ENCODE measurements at places on chromosomes 16 and 17. TPM values are rescaled to one million over a fixed set of nuclear protein-coding genes. Genes with fewer than 3 reads are reported as not detected.

- no peaks in the 10 kb centered on the region for H3K4me1 ChIP-seq
- no peaks in the 10 kb centered on the region for H3K27me3 ChIP-seq
- H3K4me3 ChIP-seq, result no peak overlapping the region
Measured at GRCh38 chr17:3906881-3907280, 9.4 kb downstream of the P2RX1 start.

DNA sequence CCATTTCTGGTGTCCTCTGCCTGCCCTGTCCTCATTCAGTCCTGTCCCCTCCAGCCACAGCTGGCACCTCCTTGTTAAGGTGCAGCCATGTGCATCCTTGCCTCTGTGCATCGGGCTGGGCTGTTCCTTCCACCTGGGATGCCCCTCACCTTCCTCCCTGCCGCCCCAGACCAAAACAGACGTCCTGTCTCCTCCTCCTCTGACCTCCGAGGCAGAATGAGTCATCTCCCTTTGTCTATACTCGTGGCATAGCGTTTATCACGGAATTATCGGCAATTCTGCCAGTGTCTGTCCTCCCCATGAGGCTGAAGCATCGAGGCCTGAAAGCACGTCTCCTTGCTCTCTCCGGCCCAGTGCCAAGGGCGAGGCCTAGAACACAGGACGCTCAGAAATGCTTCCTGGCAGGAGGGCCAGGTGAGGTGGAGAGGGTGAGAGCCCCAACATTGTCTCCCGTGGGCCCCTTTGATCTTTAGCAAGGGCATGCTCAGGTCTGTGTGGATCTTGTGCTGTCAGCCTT, 4.6 kb downstream of the RAI1 start:
- peak overlapping the region; percentile 71 for H3K27ac ChIP-seq
- DNase-seq, result peak; percentile 88
- no peaks in the 10 kb centered on the region for H3K27me3 ChIP-seq
- H3K4me3 ChIP-seq, result no peak overlapping the region
- no peaks in the 10 kb centered on the region for H3K36me3 ChIP-seq

- no peaks in the 10 kb centered on the region for H3K27me3 ChIP-seq
- H3K36me3 ChIP-seq, result no peaks in the 10 kb centered on the region
- H3K4me1 ChIP-seq, result no peaks in the 10 kb centered on the region
- H3K27ac ChIP-seq, result no peak overlapping the region
- no peak overlapping the region for H3K4me3 ChIP-seq
Measured at GRCh38 chr16:49622084-49622390, 233.9 kb downstream of the ZNF423 start.

- peak overlapping the region; percentile 85 for H3K4me3 ChIP-seq
- DNase-seq, result no peak
- H3K27me3 ChIP-seq, result no peaks in the 10 kb centered on the region
- peaks cover 35% of the 10 kb centered on the region for H3K4me1 ChIP-seq
Measured at GRCh38 chr16:9095171-9095570, 3.7 kb downstream of the HAPSTR1 start.

- H3K4me3 ChIP-seq, result no peak overlapping the region
- H3K27me3 ChIP-seq, result no peaks in the 10 kb centered on the region
- H3K4me1 ChIP-seq, result peaks cover 14% of the 10 kb centered on the region
- H3K27ac ChIP-seq, result no peak overlapping the region
- no peak for DNase-seq
Measured at GRCh38 chr17:72426321-72426720, 305.5 kb downstream of the SOX9 start.

- no peaks in the 10 kb centered on the region for H3K27me3 ChIP-seq
- no peak overlapping the region for H3K4me3 ChIP-seq
- peak; percentile 20 for DNase-seq
- H3K4me1 ChIP-seq, result no peaks in the 10 kb centered on the region
Measured at GRCh38 chr17:60971515-60972369, 294.1 kb downstream of the BCAS3 start.

GRCh38 chr17:57606111-57606875, 138.8 kb downstream of the CCDC182 start:
- H3K36me3 ChIP-seq, result no peaks in the 10 kb centered on the region
- H3K4me1 ChIP-seq, result peaks cover 29% of the 10 kb centered on the region
- H3K27ac ChIP-seq, result peak overlapping the region; percentile 0
- no peak for DNase-seq
- H3K27me3 ChIP-seq, result no peaks in the 10 kb centered on the region
- no peak overlapping the region for H3K4me3 ChIP-seq

- no peaks in the 10 kb centered on the region for H3K4me1 ChIP-seq
- no peak overlapping the region for H3K4me3 ChIP-seq
- H3K27ac ChIP-seq, result no peak overlapping the region
Measured at GRCh38 chr17:6352801-6353560, 81.9 kb downstream of the AIPL1 start.

GRCh38 chr17:7217113-7217987, 2.3 kb downstream of the DLG4 start:
- peak overlapping the region; percentile 31 for H3K27ac ChIP-seq
- H3K27me3 ChIP-seq, result no peaks in the 10 kb centered on the region
- peaks cover 14% of the 10 kb centered on the region for H3K4me1 ChIP-seq
- peaks cover 2% of the 10 kb centered on the region for H3K36me3 ChIP-seq
- no peak for DNase-seq

DNA sequence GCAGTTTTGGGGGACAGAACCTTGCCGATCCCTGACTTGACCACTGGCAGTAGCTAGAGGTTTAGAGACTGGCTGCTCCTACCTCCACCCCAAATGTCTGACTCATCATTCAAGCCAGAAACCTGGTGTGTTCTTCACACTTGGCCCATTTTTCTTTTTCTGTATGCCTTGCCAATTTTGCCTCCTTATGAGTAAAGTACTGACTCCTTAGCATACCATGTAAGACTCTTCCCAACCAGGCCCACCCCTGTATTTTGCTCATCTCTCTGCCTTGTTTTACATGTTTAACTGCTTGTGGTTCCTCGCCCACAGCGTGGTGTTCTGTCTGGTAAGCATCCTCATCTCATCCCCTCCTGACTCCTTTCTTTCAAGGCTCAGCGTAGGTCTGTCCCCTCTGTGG, 37.9 kb downstream of the NUP88 start:
- DNase-seq, result no peak
- peaks cover 46% of the 10 kb centered on the region for H3K36me3 ChIP-seq
- no peak overlapping the region for H3K27ac ChIP-seq
- no peak overlapping the region for H3K4me3 ChIP-seq

- H3K4me1 ChIP-seq, result no peaks in the 10 kb centered on the region
- H3K4me3 ChIP-seq, result no peak overlapping the region
- peaks cover 26% of the 10 kb centered on the region for H3K27me3 ChIP-seq
- H3K27ac ChIP-seq, result no peak overlapping the region
- H3K36me3 ChIP-seq, result no peaks in the 10 kb centered on the region
- no peak for DNase-seq
Measured at GRCh38 chr17:11238705-11239104, 2.3 kb upstream of the SHISA6 start.

GRCh38 chr17:41959336-41960095, 7.1 kb upstream of the CNP start:
- H3K36me3 ChIP-seq, result no peaks in the 10 kb centered on the region
- H3K4me3 ChIP-seq, result no peak overlapping the region
- DNase-seq, result no peak

DNA sequence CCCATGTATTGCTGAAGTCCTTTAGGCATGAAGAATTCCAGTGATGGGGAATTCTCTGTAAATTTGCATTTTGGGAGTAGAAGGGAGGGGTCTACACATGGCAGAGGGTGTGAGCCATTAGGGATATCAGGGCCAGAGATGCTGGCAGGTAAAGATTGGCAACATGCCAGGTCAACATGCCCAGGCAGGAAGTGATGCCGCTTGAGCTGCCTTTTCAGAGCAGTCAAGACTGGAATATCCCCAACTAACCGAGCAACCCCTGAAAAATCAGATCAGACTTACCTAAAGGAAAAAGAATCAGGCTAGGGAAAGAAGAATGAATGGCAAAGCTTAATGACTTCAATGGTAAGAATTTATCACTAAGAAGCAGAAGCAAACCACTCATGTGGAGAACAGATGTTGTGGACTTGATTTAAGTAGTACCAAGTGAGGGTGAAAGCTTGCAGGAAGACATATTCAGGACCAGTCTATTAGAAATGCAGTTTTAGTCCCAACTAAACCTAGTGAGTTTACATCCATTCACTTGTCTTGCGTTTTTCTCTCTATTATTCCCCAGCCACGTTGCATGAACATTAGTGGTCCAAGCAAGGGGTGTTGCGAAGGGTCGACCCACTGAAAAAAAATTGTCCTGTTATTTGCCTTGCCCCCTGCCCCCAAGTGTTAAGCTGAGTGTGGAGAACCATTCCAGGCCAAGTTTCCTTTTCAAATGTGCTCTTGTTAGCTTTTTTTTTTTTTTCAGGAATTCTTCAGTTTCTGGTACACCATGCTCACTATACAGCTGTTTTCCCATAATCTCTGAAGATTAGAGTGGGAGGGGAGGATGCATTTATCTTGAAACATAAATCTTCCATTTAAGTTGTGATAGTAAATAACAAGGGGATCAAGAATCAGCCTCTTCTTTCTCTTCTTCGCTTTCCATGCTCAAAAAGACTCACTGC, 105.2 kb downstream of the ABCA8 start:
- H3K27me3 ChIP-seq, result no peaks in the 10 kb centered on the region
- no peaks in the 10 kb centered on the region for H3K4me1 ChIP-seq
- no peak for DNase-seq
- H3K27ac ChIP-seq, result no peak overlapping the region
- H3K36me3 ChIP-seq, result no peaks in the 10 kb centered on the region

The FOXJ1 gene
- 2.5 TPM for total RNA-seq

The AATF gene
- total RNA-seq, result 30.0 TPM

The CCL3 gene
- 2.0 TPM for total RNA-seq

The JPH3 gene
- total RNA-seq, result 0.42 TPM

The MYH13 gene
- total RNA-seq, result 0.11 TPM

The G6PC1 gene
- 0.40 TPM for total RNA-seq

The TBC1D3K gene
- not detected for total RNA-seq

The MAP1LC3B gene
- total RNA-seq, result 45.0 TPM

The IL17C gene
- total RNA-seq, result not detected

The RECQL5 gene
- total RNA-seq, result 43.1 TPM

The TMC7 gene
- total RNA-seq, result 10.6 TPM

The TMEM256 gene
- 88.2 TPM for total RNA-seq

The SLC35B1 gene
- total RNA-seq, result 43.0 TPM

The NUPR1 gene
- 128 TPM for total RNA-seq

The TSNAXIP1 gene
- total RNA-seq, result 0.30 TPM

The STUB1 gene
- 96.7 TPM for total RNA-seq

The WNT9B gene
- not detected for total RNA-seq
